Testis (tissue), 5 donors: ENCODE measurements at places on chromosomes 6 and 20. TPM values are rescaled to one million over a fixed set of nuclear protein-coding genes. Genes with fewer than 3 reads are reported as not detected.

Gene EPB41L1
- total RNA-seq, result 65.3 TPM

Gene OOEP
- total RNA-seq, result 14.1 TPM

- no peak for DNase-seq
These were observed 931.5 kb upstream of the EPHA7 start for GRCh38 chr6:94350833-94351232.

Gene ZSCAN31
- total RNA-seq, result 21.4 TPM

GRCh38 chr6:118897386-118897785, 3.4 kb downstream of the ASF1A start:
- no peak for DNase-seq

DNA sequence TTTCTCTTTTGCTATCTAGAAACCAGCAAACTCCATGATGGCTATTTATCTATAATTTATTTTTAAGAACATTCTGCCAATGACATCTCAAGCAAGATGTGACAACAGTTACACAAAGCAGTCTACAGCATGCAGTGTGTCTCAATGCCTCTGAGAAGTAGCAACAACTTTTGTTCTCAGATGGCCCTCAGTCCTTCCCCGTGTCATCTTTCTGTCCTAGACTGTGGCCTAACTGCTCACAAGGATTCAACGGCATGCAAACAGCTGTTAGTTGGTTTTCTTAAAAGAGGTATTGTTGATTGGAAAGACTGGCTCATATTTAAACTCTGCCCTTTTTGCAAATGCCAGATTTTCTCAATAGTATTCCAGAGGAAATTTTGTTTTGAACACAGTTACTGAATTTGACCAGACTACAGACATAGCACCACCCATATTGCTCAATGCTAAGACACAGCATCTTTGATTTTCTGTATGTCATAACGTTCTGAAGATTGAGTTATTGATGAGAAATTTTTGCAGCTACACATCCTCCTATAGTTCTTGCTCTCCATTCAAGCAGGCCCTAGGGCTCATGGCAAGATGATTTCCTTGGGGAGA, 26.1 kb upstream of the F13A1 start:
- no peak for DNase-seq

Gene OPRL1
- total RNA-seq, result 6.0 TPM

- no peak for DNase-seq
These were observed 479.7 kb upstream of the MARCKS start for GRCh38 chr6:113377362-113377942.

DNA sequence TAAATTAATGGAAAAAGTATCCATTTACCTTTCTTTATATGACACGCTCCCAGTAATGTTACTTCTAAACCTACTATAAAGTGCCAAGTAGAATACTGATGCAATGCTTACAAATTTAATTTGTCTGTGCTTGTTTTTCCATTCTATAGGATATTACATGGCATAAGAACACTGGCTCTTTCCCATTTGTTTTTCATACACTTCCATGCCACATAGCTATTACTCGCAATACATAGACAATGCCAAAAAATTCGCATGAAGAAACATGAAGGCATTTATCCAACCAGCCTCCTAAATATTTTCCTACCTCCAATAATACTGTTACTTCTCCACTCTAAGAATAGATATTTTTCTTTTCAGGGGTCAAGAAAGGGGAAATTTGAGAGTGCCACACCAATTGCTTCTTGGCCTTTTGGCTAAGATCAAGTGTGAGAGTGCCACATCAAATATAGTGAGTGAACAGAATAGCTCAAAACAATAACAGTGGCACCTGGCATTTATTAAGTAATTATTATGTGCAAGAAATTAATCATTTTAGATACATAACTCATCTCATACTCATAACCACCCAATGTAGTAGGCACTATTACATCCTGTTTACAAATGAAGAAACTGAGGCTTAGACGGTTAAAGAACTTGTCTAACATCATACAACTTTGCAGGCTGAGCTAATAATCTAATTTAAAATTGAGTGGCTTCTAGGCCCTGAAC, 845 bp upstream of the DST start:
- DNase-seq, result no peak

- no peak for DNase-seq
These were observed 8.6 kb upstream of the IL22RA2 start for GRCh38 chr6:137181891-137182653.

Gene SLC4A11
- 9.2 TPM for total RNA-seq

Gene RIPOR3
- total RNA-seq, result 22.1 TPM

GRCh38 chr6:99305021-99305554, 44.4 kb downstream of the FAXC start:
- no peak for DNase-seq
